Right renal cortex interstitium (tissue), 3 donors: ENCODE measurements at places on chromosomes 3 and 15. TPM values are rescaled to one million over a fixed set of nuclear protein-coding genes. Genes with fewer than 3 reads are reported as not detected.

Gene HYAL3
- 3.2 TPM for polyA plus RNA-seq

Gene GOLGA8T
- not detected for polyA plus RNA-seq

Gene ZPLD1
- polyA plus RNA-seq, result 0.62 TPM

Gene C3orf52
- polyA plus RNA-seq, result 5.5 TPM

Gene NR2F2
- polyA plus RNA-seq, result 313 TPM

Gene LRRC15
- polyA plus RNA-seq, result not detected

Gene SAXO2
- 6.1 TPM for polyA plus RNA-seq

Gene TRPM1
- 0.18 TPM for polyA plus RNA-seq

DNA sequence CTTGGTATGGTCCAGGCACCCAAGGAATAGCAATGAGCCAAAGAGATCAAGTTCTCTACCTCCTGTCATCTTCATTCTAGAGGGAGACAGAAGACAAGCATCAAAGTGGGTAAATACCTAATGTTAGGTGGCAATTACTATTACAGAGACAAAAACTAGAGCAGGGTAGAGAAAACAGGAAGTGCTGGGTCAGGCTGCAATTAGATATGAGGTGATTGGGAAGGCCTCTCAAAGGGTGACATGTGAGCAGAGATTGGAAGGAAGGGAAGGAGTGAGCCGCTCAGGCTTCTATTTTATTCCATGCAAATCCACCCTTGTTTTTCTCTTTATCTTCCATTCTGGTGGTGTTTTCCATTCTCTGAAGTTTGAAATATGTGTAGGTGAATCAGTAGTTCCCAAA lies 37.4 kb downstream of the EBLN2 start:
- DNase-seq, result no peak

GRCh38 chr3:39166932-39167532 lies 13.6 kb upstream of the CSRNP1 start:
- DNase-seq, result no peak

DNA sequence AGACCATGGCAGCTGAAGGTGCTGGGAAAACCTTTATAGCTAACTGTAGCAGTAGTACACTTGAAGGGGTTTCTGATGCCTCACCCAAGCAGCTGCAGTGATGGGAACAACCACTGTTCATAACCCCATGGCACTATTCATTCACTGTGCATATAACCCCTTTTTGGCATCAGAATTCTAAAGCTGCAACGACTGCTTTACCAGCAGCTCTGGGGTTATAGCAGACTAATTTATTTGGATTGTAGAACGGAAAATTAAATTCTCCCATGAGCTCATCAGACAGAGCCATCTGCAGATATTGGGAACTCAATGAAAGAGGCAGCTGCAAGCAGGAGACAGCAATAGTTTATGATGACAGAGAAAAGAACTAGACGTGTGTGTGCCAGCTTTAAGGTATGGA lies 28.6 kb downstream of the TFDP2 start:
- no peak for DNase-seq

DNA sequence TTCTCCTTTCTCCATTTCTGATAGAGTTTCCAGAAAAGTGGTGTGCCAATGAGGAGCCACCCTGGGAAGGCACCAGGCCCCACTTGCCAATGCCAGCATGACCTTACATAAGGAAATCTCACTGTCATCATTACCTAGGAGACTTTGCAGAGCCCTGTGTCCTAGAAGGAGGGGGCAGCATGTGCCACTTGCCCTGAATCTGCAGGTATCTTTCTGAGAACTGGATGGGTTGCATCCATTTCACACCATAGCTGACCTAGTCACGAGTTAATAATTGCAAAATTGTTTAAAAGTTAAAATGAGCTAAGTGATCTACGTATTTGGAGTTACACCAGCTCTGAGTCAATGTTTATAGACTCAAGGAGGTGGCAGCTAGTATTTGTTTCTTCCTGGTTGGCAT lies 14.3 kb downstream of the CA12 start:
- DNase-seq, result no peak

- no peak for DNase-seq
Observed at GRCh38 chr3:39287216-39288164, 7.7 kb upstream of the CX3CR1 start.

DNA sequence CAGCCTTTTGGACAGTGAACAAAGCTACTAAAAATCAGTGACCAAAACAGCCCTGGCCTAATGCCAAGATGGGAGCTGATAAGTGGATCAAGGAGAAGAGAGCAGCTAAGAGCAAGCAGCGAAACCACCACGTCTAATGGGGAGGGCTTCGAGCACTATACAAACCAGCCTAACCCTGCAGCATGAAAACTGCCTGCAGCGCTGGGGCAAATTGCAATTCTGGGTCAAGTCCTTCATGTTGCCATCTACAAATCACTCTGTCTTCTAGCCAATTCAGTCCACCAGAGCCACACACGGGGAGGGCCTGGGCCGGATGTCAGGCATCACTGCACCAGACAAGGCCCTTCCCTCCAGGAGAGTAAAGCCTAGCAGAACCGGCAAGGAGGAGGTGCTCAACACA lies 30.5 kb upstream of the SPATA12 start:
- DNase-seq, result peak; percentile 56

GRCh38 chr15:36925653-36926426 lies 174.5 kb downstream of the MEIS2 start:
- no peak for DNase-seq

DNA sequence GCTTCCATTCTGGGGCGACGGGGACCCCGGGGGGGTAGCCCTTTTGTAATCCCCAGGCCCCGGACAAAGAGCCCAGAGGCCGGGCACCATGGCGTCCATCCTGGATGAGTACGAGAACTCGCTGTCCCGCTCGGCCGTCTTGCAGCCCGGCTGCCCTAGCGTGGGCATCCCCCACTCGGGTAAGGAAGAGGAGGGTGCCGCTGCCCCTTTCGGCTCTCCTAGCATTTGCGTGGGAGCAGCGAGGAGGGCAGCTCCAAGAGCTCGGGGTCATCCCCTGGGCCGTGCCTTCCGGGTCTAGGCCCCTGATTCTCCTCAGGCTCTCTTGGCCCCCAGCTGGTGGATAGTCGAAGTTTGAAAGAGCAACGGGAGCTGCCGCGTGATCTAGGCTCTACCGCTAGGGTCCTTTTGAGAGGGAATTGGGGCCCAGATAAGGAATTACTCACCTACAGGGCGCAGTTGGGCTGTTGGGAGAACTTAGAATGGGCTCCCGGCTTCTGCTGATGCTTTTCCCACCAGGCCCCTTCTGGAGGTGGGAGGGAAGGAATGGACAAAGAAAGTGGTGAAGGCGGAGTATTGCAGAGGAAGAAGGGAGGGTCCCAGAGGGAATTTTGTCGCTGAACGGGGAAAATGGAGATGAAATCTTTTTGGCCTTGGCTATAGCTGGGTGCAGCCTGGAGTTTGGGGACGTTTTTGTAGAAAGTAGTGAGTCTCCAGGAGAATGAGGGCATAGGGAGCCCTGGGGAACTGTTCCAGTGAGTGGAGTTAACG lies 615 bp downstream of the VPS18 start:
- no peak for DNase-seq

DNA sequence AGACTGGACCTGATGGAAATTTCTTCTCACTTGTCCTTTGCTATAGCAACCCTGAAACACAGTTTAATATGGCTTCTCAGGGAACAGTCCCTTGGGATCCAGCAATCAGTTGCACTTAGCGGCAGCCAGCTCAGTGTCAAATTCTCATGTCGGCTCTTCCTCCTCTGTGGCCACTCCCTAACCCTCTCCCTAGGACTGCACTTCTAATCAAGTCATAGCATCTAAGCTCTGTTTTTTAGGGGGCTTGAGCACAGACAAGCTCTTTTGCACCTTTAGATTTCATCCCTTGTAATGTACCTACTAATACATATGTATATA lies 250.5 kb upstream of the TLE3 start:
- no peak for DNase-seq

DNA sequence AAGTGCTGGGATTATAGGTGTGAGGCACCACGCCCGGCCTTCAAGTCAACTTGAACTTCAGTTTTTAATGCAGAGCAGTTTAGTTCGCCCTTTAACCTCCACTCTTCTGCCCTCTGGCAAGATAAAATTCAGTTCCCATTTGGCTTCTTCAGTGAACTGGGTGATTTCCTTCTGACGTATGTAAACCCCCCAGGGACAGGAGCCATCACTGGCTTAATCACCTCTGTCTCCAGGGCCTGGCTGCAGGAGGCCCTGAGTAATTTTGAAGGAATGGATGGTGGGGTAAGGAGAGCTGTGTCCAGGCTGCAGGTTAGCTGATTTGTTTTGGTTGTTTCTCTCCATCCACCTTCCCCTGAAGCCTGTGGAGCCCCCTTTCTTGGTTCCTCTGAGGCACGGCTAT lies 11.9 kb downstream of the MCM2 start:
- DNase-seq, result no peak

GRCh38 chr3:21718161-21718765 lies 32.7 kb downstream of the ZNF385D start:
- no peak for DNase-seq

DNA sequence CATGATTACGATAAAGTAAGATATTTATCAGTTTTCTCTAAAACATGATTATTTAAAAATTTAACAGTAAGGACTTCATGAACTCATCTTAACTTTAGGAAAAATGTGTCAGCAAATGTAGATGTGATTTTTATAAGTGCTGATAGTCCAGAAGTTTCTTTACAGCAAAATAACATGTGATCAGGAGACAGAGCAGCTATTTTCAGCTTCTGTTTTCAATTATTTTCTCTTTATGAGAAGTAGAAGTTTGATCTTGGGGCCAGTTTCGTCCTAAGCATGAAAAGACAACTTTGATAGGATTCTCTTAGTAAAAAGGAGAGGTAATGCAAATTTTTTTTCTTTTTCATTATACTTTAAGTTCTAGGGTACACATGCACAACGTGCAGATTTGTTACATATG lies 96.5 kb upstream of the TSPAN3 start:
- DNase-seq, result no peak

- DNase-seq, result no peak
Observed at GRCh38 chr3:11820531-11821041, 26.1 kb downstream of the TAMM41 start.

- DNase-seq, result no peak
Observed at GRCh38 chr3:49244581-49245205, 32.3 kb downstream of the C3orf62 start.

- no peak for DNase-seq
Observed at GRCh38 chr15:92011611-92012367, 158.3 kb downstream of the SLCO3A1 start.

DNA sequence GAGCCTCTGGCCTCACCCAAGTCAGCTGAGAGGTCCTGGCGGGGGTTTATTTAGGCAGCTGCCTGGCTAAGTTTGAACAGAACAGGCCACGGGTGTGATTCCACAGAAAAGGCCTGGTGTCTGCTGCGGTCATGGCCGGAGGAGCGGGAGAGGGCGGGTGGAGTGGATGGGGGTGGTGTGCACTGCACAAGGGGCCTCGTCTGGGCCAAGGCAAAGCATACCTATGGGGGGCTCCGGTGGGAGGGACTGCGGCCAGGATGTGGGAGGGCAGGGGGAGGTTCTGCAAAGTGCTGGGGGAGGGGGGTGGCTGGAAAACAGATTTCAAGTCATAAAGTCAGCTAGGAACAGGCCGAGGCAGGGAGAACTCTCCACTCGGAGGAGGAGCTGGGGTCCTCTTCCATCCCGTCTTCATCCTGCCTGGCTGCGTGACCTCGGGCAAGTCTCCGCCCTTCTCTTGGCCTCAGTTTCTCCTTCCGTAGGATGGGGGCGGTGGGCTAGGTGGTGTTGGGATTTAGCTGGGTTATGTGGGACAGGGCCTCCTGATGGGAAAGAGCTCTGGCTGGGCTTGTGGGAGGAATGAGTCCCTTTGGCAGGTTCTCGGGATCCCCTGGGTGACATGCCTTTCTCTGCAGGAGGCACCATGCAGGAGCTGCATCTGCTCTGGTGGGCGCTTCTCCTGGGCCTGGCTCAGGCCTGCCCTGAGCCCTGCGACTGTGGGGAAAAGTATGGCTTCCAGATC lies 878 bp downstream of the ISLR start:
- no peak for DNase-seq

- no peak for DNase-seq
Observed at GRCh38 chr3:79558943-79559342, 208.9 kb downstream of the ROBO1 start.

- no peak for DNase-seq
Observed at GRCh38 chr3:44893097-44893496, 18.7 kb downstream of the TGM4 start.

DNA sequence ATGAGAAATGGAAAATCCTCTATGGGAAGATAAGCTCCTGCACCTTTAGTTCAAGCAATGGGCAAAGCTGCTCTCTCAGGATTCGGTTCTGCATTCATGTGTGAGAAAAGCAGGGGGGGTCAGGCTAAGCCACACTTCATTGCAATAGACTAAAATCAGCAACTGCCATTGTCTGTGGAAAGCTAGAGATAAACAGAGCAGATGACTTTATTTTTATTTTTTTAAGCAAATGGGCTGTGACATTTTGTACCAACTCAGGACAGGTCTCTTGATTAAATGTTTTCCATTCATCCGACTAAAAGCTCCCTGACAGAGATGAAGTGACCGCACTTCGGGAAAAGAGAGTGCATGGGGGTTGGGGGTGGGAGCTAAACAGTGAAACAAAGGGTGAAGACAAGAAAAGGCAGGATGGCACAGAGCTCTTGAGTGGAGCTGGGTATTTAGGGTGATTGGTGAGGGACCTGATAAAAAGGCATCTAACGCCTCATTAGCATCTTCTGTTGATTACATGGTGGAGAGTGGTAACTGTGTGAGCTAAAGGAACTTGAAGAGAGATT lies 987.4 kb downstream of the TUSC7 start:
- no peak for DNase-seq

DNA sequence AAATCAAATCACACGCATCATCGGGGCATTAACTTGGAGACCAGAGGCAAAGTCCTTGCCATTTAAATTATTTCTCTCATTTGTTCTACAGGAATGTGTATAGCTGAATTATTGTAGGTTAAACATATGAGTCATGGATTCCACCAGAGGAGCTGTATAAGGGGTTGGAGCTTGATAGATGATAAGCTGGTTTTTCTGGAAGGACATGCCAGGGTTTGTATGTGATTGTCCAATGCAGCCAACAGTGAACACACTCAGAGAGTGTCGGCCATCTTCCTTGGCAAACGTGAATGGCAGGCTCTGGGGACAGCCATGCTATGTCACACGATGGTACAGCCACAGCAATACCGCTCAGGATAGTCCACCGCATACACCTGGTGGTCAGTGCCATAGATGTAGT lies 25.1 kb downstream of the SSUH2 start:
- DNase-seq, result no peak

DNA sequence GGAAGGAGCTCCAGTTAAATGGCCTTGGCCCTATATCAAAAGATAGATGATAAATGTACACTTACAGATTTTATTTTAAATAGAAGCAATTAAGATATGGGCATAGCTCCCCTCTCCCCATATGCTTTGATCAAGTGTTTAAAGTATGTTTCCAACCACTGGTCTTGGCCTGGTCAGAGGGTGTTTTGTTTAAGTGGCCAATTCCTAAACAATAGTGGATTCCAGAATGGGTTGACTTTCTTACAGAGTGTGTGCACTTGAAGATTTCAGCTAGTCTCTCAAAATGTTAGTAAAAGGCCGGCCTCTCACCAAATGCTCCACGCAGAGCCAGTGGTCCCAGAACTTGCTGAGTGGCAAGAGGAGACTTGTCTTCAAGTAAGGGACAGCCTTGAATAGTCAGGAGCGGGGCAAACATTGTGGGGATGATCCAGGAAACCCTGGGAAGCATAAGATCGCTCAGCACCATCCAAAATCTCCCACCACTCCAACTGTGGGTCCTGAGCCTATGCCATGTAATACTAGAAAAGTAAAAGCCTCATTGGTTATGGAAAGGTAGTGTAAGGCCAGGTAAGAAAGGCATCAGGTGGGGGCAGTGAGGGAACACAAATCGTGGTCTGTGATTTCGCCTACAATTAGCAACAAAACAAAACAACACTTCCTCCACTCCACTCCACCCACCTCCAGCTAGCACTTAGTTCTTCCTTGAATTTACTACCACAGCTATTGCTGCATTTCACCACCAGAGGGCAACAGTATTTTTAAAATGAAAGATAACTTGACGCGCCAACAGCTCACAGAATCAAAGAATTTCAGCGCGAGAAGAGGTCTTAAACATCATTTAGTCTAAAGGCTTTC lies 4.8 kb downstream of the RARRES1 start:
- peak; percentile 61 for DNase-seq
